Ovary (tissue), 10 donors: ENCODE measurements at places on chromosomes 1 and 21. TPM values are rescaled to one million over a fixed set of nuclear protein-coding genes. Genes with fewer than 3 reads are reported as not detected.

UBL4B gene
- total RNA-seq = not detected

SERPINC1 gene
- total RNA-seq = not detected

CAMK1G gene
- 16.7 TPM for total RNA-seq

ZBTB8B gene
- total RNA-seq = 0.10 TPM

CDA gene
- total RNA-seq = 1.7 TPM

KRTAP19-1 gene
- total RNA-seq = not detected

PRDM16 gene
- total RNA-seq = 5.2 TPM

TNNI3K gene
- total RNA-seq = 2.3 TPM

TFAP2E gene
- 1.6 TPM for total RNA-seq

AGMAT gene
- not detected for total RNA-seq

DNA sequence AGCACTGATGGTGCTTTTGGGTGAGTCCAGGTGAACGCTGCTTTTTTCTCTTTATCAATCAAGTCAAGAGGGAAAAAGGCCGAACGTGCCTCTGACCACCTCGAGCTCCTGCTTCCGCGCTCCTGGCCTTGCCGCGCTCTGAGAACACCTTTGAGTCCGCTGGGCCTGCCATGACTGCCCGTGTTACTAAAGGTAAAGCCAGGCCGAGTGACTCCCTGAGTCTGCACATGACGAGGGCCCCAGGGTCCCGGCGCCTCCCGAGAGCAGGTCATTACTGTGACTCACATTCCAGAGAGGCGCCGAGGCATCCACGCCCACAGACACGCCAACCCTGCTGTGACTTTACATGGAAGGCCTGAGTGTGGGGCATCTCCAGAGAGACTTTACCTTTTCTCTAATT lies 11.1 kb downstream of the POFUT2 start:
- DNase-seq = peak; percentile 33

DNA sequence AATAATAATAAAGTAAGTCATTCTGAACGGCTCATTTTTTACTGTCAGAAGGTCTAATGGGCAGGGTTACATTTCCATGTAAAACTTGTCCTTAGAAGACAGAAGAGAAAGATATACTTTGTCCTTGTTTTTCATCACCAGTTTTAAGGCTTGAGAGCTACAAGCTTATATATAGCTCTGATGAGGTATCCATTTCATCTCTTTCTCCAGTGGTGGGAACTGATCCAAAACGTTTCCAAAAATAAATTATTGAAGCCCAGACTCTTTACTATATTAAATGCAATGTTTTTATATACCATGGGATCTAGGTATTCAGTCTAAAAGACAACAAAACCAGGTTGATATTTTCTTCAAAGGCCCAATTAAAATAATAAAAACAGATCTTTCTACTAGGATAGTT lies 8.7 kb downstream of the B3GALNT2 start:
- DNase-seq = no peak

DNA sequence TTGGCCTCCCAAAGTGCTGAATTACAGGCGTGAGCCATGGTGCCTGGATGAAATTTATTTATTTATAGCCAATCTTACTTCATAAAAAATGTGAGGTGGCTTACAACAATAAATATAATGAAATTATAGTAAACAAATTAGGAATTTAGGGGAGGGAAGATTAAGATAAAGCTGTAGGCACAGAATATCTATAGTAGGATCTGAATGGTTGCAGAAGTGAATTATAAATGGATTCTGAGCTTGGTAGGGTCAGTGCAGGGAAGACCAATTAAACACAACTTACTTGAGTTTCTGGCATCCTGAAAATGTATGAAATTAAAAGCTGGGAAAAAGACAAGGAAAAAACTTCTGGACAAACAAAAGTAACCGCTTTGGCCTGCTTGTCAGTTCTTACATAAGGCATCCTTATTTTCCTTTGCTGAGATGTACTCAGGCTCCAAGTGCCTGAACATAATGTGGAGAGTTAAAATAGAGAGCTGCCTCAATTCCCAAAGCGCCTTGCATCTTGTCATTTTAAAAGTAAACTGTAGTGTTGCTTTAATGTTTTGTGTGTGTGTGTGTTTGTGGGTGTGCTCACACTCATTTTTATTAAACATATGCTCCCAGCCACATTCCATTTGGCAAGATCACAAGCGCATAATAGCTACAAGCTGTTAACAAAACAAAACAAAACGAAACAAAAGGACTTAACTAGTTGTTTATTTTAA lies 247.3 kb downstream of the S1PR1 start:
- no peak for DNase-seq

DNA sequence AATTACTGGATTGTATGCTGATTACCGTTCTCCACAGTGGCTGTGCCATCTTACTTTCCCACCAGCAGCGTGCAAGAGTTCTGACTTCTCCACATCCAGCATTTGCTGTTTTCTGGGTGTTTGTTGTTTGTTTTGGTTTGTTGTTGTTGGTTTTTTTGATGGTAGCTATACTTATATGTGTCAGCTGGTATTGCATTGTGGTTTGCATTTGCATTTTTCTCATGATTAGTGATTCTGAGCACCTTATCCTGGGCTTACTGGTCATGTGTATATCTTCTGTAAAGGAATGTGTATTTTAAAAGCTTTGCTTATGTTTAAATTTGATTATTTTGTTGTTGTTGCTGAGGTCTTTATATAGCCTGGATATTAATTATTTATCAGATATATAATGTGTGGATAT lies 66.9 kb upstream of the MAP1LC3C start:
- DNase-seq = no peak

- DNase-seq = no peak
These were observed 8.5 kb downstream of the ERRFI1 start for GRCh38 chr1:8017495-8018197.

DNA sequence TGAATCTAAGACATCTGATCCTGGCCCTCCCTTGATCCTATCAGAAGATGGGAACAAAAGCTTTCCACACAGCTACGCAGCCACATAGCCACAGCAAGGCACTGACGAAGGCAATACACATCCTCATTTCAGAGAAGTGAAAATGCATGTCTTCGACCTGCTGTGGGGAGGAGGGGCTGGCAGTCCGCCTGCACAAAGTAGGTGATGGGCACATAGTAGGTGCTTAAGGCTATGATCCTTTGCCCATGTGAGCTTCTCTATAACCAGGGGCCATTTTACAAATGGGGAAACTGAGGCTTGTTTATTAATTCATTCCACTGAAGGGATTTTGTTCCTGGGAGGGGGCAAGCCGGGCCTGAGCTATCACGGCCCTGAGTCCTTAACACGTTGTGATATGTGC lies 94.2 kb downstream of the PAX7 start:
- DNase-seq = no peak

- DNase-seq = no peak
These were observed 1156.5 kb downstream of the NCAM2 start for GRCh38 chr21:22154579-22155274.

- no peak for DNase-seq
These were observed 47.1 kb downstream of the CLSTN1 start for GRCh38 chr1:9776685-9777084.

GRCh38 chr1:20686883-20687725 lies 25.9 kb upstream of the DDOST start:
- DNase-seq = no peak

- no peak for DNase-seq
These were observed 2.0 kb downstream of the FCER1G start for GRCh38 chr1:161216945-161217712.

DNA sequence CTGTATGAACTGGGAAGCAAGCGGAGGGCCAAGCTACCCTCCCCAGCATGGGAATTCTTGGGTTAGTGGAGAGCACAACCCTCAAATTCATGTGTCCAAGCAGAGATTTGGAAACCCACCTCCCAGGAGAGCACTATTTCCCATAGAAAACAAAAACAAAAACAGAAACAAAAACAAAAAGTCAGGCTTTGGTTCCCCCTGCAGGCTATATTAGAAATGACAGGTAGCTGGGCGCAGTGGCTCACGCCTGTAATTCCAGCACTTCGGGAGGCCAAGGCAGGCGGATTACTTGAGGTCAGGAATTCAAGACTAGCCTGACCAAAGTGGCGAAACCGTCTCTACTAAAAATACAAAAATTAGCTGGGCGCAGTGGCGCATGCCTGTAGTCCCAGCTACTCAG lies 10.8 kb downstream of the MINDY1 start:
- DNase-seq = no peak

GRCh38 chr1:46820076-46820475 lies 21.2 kb downstream of the CYP4B1 start:
- no peak for DNase-seq

DNA sequence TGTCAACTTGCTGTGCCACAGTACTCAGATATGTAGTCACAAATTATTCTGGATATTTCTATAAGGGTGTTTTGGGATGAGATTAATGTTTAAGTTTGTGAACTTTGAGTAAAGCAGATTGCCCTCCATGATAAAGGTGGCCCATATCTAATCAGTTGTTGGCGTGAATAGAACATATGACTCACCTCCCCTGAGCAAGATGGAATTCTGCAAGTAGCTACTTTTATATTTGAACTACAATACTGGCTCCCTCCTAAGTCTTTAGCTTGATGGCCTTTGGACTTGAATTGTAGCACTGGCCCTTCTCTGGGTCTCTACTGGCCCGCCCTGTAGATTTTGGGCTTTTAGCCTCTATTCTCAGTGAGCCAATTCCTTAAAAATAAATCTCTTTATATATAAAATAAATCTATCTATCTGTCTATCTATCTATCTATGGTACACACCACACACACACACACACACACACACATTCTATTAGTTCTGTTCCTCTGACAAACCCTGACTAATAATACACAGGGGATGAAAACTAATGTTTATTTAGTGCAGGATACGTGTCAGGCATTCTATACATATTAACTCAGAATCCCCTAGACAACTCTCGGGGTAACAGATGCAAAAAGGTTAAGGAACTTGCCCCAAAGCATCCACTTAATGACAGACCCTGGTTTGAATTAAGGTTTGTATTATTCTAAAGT lies 37.9 kb upstream of the PDC start:
- no peak for DNase-seq

- no peak for DNase-seq
These were observed 81.1 kb downstream of the CACHD1 start for GRCh38 chr1:64550946-64551605.

DNA sequence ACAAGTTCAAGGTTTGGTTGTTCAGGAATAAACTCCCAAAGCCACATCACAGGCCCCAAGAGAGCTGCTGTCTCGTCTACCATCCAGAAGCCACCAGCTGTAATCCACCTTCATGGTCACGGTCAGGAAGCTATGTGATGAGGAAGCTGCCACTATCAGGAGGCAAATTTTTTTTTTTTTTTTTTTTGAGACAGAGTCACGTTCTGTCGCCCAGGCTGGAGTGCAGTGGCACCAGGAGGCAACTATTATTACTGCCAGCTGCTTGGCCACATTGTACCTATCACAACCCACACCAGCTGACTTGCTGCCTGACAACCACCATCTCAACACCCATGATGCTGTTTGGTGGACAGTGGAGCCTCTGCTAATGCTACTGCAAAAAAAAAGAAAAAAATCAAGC lies 124.1 kb downstream of the OMA1 start:
- no peak for DNase-seq

- DNase-seq = no peak
These were observed 6.6 kb downstream of the NID1 start for GRCh38 chr1:236058141-236058934.

- DNase-seq = no peak
These were observed 33.6 kb downstream of the PRDM16 start for GRCh38 chr1:3102641-3103040.

DNA sequence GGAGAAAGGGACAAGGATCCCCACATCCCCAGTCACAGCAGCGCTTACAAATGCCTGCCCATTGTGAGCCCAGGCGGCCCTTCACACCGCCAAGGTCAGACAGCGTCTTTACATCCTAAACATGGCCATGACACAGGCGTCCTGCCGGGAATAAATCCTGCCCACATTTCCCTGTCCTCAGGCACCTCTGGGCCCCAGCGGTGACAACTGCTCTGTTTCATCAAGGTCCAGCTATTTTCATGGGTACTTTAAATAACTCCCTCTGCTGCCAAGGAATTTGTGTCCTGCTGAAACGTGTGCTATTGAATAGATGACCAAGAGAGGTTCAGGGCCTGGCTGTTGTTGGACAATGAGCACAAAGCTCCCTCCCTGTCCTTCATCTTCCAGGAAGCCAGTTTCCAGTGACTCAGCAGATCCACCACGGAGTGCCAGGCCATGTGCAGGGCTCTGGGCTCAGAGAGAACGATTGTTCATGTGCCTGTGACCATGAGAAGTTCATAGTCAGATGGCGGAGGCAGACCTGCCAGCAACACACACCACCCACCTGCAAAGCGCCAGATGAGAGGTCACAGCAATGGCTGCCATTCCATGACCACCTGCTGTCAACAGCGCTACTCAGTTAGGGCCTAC lies 195.8 kb downstream of the MATN1 start:
- DNase-seq = no peak

DNA sequence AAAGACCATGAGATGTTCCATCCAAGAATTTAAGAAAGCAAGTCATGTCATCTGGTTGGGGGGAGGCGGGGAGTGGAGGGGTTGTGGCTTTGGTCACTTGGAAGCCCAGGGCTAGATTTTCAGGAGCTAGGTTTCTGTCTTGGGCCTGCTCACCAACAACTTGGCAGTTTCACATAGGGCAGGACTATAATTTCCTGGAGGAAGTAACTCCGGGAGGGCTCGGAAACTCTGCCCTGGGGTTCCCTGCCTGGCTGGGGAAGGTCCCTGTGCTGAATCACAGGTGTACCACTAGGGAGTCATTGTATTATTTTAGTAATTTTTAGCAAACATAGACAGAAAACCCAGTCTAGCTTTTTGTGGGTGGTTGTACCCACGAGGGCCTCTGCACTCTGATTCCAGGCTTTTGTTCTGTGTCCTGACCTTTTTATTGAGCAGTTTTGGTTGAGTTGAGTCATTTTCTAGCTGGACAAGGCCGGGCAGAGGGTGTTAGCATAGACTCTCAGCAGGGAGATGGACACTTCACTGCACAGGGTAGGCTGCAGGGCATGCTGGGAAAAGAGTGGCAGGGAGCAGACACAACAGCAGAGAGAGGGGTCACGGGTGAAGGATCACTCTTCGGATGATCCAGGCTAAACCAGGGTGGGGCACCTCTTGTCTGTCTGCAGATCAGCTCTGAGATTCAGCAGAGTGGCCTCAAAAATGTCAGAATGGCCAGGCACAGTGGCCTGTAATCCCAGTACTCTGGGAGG lies 144.7 kb downstream of the GRIK3 start:
- no peak for DNase-seq

DNA sequence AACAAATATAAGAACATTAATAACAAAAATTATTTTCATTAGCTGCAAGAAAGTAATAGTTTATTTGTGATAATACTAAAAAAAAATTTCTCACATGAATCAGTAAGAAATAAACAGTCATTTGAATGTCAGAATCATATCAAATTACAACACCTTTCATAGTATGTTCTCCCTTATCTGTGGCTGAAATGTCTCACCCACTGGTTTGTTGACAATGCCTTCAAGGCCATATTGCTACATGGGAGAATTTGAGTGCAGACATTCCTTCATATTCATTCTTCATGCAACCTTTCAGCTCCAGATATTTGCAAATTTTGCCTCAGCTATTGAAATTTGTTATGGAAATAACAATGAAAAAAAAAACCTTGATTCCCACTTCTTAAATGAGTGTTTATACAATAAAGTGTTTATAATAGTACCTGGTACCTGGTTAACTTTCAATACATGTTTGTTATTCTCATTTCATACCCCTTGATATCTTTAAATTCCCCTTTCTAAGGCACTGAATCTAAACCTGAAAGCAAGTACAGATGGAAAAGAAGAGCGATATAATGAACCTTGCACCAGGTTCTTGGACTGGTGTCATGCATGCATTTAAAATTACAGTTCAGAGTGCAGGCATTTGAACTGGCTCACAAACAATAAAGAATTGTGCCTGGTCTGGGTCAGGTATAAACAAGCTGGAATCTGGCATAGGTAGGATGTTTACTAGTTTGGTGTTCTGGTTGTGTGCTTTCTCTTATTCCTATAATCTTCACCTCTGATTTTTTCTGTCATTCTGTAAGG lies 242.2 kb upstream of the ADGRL2 start:
- DNase-seq = no peak
